ENCODE measurements at places on chromosomes 1 and 21.

DNA sequence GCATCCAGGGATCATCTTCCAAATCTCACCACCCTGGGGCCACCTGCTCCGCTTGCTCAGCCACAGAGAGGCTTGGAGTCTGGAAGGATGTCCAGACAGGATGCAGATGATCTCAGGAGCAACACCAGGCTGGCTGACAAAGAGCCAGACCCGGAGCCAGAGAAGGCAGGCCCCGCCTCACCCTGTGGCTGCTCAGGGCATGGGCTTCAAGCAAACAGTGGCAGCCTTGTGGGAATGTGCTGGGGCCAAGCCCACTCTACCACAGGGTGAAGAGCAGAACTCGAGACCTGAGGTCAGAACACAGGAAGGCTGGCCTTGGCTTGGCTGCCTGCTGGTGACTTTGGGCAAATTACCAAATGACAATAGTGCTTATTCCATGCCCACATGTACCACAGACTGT, 45.5 kb downstream of the MRPL37 start:
- no peak for DNase-seq

DNA sequence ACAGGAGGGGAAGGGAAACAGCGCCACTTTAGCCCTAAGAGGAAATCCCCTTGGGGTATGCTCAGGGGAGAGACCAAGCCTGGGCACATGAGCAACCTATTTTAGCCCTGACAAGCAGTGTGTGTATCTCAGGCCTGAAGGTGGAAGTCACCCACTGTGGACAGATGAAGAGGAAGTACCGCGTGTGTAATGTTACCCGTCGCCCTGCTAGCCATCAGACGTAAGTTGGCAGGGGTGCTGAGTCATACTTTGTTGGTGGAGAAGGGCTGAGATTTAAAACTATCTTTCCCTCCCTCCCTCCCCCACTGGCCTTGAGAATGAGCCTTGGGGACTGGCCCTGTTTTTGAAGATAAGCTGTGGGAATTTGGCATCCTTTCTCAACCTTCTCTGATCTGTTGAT, 11.2 kb downstream of the AGO1 start:
- DNase-seq = peak; percentile 0

DNA sequence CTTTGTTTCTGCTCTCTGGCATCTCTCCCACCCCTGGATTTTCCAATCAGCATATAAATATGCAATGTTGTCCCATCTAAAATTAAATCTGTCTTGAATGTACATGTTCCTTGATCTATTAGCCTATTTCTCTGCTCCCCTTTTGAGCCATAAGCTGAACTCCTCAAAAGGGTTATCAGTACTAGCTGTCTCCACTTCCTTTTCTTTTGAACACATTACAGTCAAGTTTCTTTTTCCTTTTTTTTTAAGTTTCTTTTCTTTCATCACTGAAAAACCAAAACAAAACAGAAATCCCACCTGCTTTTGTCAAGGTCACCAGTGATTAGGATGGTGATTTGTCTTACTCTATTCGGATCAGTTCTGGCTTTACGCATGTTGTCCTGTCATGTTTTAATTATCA, 29.3 kb downstream of the XCL2 start:
- DNase-seq = no peak

DNA sequence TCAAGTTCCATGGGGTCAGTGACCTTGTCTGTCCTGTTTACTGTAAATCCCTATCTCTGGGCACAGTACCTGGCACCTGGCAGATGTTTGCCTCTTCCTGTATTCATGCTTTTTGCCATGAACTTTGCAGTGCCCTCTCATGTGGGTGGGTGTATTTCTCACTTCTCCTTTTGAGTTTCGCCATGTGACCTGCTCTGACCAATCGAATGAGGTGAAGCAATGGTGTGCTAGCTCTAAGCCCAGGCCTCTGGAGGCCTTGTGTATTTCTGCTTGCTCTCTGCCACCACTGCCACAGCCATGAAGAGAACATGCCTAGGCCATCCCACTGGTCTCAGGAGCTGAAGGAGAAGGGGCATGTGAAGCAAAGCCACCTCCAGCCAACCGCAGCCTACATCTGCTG, 185.5 kb upstream of the ZC3H12A start:
- DNase-seq = no peak

DNA sequence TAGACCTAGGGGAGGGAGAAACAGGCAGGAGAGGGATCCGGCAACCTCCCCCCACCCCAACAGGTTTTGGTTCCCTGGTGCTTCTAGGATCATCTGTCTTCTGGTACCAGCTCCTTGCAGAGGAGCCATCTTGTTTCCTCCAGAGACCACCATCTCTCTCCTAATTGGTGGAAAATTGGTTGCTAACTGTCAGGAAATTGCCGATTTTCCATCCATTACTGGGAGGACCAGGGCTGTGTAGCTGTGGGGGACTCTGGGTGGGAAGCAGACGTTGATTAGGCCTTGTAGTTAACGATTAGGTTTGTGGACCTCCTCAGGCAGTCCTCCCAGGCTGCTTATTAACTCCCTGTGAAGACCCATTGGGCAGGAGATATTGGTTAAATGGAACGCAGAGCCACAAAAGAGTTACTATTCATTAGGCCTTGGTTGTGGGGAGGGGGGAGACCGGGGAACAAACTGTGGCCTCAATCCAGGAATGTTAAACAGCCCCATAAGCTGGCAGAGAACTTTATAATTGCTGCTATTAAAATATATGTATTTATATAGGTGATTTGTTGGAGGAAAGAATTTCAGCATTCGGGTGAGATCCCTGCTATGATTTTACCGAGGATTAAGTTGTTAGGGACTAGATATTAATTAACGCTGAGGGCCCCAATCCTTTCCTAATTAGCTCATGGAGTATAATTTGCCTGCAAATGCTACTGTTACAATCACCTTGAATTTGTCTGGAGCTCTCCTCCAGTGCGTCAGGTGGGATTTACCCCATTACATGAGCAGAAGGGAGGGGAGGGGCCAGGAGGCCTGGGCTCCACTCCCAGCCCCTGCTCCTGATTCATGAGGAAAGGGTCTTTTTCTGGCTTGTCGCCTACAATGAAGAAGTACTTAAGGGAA, 61.2 kb upstream of the TRABD2B start:
- DNase-seq = no peak

GRCh38 chr1:34975338-34975737, 9.8 kb downstream of the TMEM35B start:
- DNase-seq = no peak

DNA sequence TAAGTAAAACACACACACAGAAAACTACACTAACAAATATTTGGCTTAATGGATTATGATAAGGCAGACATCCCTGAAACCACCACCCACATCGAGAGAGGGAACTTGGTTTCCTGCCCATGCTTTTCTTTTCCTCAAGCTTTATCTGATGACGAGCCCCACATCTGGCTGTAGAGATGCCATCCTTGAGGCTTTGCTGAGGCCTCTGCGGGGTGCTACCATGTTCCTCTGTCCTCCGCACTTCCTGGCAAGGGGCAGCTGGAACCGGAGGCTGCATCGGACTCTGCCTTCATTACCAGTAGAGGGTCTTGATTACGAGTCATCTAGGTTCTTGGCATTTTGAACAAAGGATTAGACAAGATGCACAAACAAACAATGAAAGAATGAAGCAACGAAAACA, 21.7 kb upstream of the C1orf174 start:
- DNase-seq = no peak

DNA sequence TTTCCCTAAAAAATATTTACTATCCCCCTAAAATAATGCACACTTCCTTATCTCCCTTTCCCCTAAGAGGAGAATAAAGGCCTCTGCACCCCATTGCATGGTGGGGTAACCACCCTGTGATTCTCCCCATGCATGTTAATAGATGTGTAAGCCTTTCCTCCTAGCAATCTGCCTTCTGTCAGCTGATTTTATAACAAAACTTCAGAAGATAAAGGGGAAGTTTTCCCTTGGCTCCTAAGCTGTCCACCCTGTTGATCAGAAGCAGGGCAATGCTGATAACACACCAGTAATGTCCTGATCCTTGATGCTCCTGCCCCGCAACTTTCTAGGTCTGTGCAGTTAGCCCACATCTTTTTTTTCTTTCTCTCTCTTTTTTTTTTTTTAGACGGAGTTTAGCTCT, 11.4 kb upstream of the RNF187 start:
- DNase-seq = no peak

GRCh38 chr21:19692231-19692630, 1288.6 kb upstream of the TMPRSS15 start:
- no peak for DNase-seq
